Esophagus squamous epithelium (tissue), 5 donors: ENCODE measurements at places on chromosomes 16 and 17.

DNA sequence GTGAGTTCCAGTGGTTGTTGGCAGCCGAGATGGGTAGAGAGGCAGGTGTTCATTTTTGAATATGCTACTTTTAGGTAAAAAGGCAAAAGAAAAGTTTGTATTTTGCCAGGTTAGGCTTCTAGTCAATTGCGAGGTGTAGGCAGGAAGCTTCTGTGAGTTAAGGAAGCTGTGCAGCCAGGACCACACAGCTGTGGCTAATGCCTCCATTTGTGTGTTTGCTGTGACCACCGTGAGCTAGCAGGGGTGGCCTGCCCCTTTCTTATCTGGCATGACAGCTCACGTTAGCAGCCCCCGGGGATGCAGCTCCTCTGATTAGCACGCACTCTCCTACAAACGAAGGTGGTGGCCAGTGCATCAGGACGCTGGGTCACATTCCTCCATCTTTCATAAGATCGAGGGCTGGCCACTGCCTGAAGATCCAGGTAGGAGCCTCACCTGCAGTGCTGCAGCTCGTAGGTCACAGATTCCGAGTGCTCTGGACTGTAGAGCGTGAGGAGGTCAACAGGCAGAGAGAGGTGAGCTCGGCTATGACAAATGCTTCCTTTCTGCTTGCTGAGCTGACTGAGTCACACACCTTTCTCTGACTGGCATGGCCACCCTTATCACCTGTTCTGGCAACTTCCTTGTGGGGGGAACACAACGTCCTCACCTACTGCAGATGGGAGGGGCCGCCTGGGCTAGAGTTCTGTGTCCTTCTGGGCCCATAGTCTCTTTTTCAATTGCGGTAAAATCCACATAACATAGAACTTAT, 244.4 kb downstream of the HS3ST3B1 start:
- DNase-seq, result no peak

DNA sequence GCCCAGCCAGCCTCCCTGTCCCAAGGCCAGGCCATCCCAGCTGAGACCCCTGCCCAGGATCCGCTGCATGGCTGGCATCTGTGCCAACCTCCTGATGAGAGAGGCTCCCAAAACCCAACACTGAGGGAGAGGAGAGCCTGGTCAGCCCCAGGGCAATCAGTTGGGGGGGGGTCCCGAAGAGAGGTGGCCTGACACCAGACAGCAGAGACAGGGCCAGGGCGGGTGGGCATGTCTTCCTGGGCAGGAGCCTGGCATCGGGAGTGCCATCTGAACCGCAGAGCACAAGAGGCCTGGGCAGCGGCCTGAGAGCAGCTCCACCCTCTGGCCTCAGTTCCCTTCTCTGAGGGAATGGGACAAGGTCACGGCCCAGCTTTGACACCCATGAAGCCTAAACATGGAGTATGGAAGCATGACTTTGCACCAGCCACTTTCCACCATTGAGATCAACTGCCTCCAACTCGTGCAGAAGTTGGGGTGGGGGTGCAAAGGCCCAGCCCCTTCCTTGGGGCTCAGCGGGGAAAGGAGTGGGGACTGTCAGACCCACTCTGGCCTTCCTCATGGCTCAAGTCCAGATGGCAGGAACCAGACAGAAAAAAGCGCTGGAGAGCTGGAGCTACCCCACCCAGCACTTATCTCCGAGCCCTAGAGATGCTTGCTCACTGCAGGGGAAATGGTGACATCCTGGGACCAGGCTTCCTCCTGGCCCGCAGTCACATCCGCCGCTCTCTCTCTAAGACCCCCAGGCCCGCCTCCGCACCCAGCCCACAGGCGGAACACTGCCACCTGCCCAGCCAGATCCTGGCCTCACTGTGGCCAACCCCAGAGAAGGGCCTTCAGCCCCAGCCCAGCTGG, 9.7 kb downstream of the RHBDF2 start:
- no peak for DNase-seq

- DNase-seq, result no peak
Measured at GRCh38 chr16:46785076-46785845, 37.1 kb upstream of the MYLK3 start.

- no peak for DNase-seq
Measured at GRCh38 chr17:69268543-69269014, 40.0 kb upstream of the ABCA10 start.

- no peak for DNase-seq
Measured at GRCh38 chr16:21219551-21219950, 8.2 kb upstream of the ZP2 start.

DNA sequence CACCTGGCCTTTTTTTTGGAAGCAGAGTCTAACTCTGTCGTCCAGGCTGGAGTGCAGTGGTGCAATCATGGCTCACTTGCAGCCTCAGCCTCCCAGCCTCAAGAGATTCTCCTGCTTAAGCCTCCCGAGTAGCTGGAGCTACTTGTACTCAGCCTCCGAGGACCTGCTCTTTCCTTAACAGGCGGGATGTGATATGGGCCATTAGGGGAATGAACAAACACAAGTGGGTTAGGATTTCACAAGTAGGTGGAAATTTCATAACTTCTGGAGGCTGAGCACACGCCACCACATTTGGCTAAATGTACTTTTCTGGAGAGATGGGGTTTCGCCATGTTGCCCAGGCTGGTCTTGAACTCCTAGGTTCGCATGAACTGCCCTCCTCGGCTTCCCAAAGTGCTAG, 4.1 kb downstream of the PAM16 start:
- DNase-seq, result no peak

DNA sequence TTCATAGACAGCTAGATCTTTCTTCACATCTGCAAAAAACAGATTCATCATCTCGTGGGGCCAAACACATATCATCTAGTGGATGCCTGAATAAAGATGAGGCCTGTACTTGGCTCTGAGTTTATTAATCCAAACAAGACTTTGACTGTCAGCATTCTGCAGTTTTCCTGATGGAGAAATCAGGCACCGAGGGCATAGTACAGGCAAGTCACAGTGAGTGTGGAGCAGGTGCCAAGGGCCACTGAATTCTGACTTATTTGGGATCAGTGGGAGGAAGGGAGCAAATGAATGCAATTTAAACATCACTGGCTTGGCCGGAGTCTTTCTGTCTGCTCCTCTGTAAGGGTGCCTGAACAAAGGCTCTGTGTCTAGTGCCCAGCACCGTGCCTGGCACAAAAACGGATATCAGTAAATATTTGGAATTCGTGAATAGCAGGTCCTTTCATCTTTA, 975 bp downstream of the CFAP20 start:
- no peak for DNase-seq

DNA sequence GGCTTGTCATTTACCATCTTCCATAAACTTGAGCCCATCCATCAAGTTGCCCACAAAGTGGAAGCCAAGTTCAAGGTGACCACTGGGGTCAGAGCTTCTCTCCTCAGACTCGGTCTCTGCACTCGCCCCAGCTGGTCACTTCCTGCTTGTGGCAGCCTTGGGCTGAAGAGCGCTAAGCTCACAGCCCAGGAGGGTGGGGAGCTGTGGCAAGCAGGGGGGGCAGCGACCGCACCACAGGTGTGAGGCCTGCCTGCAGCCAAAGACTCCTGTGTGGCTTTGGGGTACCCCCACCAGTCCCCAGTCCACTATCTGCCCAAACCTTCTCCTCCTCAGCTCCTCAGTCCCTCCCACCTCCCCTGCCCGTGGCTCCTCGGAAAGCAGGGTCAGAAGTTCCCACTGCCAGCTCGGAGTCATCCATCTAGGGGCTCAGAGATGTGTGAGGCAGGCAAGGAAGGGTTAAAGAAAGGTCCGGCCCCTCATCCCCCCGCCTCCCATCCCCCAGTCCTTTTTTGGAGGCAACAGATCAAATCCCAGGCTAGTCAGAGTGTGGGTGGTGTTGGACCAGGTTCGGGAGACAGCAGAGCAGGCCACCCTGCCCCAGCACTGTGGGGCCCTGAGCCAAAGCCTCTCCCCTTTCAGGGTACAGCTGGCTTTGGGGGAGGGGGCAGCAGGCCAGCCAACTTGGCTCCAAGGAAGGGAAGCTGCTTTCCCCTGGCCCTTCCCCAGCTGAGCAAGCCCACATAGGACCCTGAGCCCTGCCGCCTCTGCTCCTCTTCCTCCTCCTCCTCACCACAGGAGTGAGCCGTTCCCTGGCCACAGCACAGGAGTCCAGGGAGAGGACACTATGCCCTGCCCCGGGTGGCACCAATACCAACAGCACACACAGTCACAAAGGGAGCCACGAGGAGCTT, 3.2 kb downstream of the CSF3 start:
- no peak for DNase-seq

DNA sequence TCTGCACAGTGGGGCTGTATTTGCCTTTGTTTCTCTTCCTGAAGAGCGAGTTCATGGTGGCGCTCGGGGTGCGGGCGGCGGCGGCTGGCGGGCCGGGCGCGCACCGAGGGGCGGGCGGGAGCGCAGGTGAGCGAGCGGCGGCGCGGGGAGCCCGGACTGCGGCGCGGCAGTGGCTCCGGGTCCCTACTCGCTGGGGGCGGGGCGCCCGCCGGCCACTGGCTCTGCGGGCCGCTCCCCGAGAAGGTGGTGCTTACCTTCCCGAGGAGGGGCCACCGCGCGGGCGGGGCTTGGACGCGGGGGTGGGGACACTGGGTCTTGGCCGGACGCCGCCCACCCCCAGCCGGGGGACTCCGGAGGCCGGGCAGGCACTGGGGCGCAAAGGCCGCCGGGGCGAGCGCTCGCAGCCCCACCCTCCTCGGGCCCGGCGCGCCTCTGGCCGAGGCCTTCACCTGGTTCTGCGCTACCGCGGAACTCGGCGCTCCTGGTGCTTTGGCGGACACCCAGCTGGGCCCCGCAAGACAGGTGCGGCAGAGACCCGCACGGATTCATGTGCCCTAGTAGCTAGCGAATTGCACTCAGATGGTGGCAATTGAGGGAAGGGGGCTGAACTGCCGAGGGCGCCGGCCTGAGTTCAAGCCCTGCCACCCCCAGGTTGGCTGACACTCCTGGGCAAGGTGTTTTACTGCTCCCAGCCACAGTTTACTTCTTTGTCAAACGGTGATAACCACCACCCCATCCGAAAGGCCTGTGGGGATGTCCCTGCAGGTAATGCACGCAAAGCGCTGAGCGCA, at the start of gene PPL:
PPL (minus strand) TSS at position 158 of the 791 bp plus-strand sequence; CDS start at position 55, 103 bp downstream.
- DNase-seq, result no peak
